T-helper 2 cell (primary cell): ENCODE measurements at places on chromosomes 3 and 15.

DNA sequence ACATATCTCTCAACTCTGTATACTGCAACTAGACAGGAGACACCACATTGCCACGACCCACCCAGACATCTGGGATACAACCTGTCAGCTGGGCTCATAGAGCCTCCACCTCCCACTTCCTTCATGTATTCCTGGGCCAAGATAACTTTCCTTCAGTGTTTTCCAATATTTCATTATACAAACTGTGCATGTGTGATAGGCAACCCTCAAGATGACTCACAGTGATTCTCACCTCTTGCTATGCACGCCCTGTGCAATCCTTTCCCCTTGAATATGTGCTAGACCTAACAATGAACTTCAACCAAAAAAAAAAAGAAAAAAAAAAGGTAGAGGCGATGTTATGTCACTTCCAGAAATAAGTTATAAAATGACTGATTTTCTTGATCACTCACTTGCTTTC, 138.0 kb upstream of the ALCAM start:
- no peak for DNase-seq

GRCh38 chr3:138919325-138919724, 27.6 kb downstream of the FOXL2 start:
- no peak for DNase-seq

DNA sequence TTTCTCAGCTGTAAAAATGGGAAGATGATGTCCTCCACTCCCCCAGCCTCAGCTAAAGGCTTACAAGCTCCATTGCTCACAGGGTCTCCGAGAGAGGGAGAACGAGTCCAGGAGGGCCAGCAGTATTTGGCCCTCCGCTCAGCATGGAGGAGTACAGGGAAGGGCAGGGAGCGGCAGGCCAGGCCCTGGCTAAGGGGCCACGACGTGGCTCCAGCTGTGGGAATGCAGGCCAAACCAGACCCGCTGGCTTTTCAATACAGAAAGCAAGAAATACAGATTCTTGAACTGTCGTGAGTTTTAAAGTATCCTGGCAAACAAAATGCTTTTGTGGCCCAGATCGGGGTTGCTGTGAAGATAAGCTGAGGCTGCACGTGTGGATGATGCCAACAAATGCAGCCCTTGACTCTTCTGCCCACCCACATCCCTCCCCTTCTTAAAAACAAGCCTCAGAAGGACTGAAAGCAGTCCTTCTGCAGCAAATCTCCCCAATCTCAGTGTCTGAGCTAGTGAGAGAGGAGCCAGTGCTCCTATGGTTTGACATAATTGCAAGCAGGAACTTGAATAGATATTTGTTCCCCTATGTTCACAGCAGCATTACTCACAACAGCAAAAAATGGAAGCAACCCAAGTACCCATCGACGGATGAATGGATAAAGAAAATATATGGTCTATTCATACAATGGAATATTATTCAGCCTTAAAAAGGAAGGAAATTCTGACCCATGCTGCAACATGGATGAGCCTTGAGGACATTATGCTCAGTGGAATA, 18.5 kb upstream of the FBLN2 start:
- DNase-seq: no peak

DNA sequence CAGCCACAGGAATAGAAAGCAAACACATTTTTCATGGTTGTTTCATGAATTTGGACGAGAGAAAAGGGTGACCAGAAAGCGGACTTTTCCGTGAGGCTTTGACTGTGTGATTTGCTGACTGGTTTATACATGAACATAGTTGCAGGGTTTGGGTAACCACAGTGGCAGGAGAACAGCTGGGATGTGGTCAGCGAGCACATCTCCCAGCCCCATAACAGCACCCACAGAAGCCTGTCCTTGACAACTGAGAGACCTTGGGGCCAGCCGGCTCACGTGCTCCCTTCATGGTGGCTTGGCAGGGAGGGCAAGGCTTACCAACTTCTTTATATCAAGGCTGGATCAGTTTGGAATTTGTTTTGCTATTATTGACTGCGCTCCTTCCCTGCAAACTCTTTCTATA, 13.2 kb upstream of the RGMA start:
- peak; percentile 16 for DNase-seq

DNA sequence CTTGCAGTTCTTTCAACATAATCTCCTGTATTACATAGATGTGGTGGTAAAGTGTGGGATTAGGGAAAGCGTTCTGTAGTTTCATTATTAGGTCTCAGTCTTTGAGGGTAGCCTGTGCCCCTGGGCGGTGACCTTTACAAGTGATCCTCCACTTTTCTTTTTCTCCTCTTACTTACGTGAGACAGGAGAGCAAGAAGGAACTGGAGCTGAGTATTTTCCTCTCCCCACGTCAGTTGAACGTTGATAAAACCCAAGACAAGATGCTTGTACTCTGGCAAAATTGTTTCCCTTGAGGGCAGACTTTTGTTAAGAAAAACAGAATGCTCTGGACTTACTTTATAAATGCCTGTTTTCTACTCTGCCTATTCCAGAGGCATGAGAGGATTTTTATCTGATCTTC, 378.7 kb downstream of the ZNF385D start:
- no peak for DNase-seq

GRCh38 chr3:193816656-193817311, 223.8 kb downstream of the OPA1 start:
- no peak for DNase-seq

GRCh38 chr3:74801924-74802323, 187.5 kb upstream of the CNTN3 start:
- DNase-seq: no peak

- no peak for DNase-seq
Measured at GRCh38 chr3:140285380-140285779, 350.4 kb downstream of the CLSTN2 start.

DNA sequence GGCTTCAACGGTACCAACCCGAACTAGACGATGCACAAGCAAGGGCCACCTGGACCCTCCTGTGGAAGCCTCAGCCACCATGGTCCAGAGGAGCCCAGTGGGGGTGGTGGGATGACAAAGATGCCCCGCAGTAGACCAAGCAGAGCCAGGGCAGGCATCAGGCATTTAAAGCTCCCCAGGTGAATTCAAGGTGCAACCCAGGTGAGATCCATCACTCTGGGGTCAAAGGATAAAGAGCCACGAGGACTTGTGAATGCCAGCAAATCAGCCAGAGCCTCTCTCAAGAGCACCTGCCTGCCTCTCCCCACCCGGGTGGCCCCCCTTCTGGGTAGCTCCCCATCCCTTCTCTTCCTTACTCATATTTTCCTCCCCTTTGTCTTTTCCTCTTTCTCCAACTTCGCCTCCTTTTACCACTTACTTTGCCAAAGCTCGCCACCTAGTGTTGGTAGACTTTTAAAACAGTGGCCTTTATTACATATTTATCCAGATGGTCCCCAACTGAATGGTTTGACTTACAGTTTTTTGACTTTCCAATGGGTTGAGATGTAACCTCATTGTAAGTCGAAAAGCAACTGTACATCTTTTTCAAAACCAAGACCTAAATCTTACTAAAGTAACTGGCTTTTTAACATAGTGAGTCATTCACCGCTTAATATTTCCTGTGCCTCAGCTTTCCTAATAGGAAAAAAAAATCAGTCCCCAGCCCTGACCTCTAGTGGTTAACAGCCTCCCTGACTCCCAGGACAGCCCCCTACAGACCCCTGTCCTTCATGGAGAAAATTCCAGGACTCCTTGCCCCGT, 18.8 kb downstream of the PLA2G4F start:
- no peak for DNase-seq

- DNase-seq: no peak
Measured at GRCh38 chr3:181326637-181327223, 337.2 kb upstream of the DNAJC19 start.

DNA sequence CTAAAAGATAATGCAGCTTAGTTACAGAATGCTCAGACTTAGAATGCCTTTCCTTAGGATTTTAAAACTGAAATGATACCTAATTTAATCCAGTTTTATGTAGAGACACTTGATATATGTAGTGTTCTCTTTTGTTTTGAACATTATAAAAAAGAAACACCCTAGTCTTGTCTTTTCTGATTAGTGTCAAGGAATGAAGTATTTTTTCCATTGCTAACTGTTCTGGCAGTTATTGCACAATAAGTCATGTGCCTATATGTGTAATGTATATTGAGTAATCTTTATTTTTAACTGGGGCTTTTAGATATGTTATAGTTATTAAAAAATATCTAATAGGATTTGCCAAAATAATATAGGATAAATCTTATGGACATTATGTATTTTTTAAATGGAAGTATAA, 4.5 kb downstream of the ARL8B start:
- DNase-seq: no peak

DNA sequence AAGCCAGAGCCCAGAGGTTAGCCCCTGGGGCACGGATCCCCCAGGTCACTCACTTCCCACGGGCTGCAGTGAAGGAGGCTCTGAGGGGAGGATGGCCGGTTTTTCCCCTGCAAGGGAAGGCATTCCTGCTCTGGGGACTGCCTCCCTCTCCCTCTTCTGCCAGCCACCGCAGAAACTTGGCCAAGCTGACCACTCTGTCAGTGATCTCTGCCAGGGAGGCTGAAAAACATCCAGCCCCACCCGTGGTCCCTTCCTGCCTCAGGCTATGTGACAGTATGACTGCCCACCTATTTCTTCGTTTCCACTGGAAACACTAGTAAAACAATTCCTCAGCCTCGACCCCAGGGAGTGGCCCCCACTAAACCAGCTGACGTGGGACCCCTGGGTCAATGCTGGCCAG, 14.6 kb upstream of the FANCD2 start:
- no peak for DNase-seq
